Stimulated activated CD4-positive, alpha-beta T cell treated with anti-CD3 and anti-CD28 coated beads, Interleukin-15, amount 100 ng/mL, for 48 hours (primary cell): ENCODE measurements at places on chromosomes 2 and 18.
A peak's percentile ranks its signal among the peaks of the same experiment; 100 is the strongest.

GRCh38 chr2:232368311-232368731 lies 10.2 kb upstream of the ALPP start:
- no peak for DNase-seq

GRCh38 chr2:168913495-168913894 lies 12.4 kb downstream of the G6PC2 start:
- no peak for DNase-seq

GRCh38 chr18:61822879-61823278 lies 69.9 kb downstream of the RNF152 start:
- DNase-seq, result no peak

DNA sequence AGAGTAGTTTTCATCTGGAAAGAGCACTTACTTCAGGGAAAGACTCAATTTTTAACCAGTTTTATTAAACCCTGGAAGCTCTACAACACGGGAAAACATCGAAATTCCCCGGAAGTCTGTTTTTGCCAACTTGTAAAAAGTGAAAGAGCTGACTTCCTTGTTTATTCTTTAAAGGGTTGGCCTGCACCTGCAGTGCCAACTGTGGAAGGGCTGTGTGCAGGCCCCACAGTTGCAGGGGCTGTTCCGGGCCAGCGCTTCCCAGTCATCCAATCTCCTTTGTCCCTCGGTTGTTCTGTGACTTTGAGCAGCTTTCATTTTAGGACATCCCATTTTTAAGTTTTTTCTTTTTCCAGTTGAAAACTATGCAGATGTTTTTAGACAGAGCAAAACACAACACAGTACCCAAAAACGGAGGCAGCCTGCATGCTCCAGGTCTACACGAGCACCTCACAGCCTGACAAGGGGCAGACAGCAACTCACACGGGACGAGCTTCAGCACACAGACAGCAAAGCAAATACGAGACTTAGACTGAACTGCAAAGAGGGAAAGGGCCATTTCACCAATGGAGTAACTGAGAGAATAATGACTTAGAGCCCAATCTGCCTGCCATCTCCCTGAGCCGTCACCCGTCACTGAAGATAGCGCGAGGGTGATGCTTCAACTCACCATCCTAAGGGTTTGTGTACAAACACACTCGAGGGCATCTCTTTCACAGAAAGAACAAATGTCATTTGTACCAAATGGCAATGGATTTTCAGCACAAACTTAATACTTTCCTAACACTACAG lies 70.6 kb downstream of the EMILIN2 start:
- no peak for DNase-seq

DNA sequence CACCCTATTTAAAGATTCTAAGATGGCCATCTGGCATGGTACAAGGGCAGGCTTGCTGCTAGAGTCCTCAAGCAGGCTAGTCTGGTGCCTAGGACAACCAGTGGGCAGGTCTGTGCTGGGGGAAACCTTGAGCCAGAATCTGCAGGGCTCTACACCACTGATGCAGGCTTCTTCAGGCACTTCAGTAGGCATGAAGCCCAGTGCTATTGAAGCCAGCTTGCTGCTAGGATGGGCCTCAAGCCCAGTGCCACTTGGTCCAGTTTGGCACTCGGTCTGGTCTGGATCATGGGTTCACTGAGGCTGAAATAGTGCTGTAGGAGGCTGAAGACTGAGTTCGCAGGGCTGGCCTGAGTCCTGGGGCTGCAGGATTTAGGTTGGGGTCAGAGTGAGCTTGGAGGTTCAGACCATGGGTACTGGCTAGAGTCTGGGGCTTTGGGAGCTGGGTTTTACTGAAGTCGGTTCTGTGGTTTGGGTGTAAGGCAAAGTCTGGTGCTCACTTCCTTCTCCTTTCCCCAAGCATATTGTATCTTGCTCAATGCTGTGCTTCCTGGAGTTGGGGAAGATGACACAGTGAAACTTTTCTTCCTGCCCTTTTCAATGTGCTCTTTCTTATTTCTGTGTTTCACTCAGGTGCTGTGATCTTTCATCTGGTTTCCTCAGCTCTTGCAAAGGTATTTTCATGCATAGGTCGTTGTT lies 41.2 kb downstream of the SP100 start:
- no peak for DNase-seq

DNA sequence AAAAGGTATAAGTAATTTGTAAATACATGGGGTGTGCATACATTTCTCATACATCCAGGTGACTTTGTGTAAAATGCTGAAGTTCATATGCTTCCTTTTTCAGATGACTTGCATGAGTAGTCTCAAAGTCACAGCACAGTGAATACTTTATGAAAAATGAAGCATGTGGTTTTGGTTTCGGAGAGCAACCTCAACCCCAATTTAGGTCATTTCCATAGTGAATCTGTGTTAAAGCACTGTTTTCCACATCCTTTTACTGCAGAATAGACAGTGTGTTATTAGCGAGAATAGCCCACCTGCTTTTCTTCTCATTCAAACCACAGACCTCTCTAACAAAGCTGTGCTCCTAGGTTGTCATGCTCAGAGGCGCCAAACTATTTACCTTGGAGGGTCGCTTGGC lies 204.4 kb upstream of the RASGRP3 start:
- DNase-seq, result no peak

- DNase-seq, result no peak
These were observed 28.1 kb upstream of the MYCN start for GRCh38 chr2:15912203-15912602.

- no peak for DNase-seq
These were observed 20.5 kb downstream of the NR4A2 start for GRCh38 chr2:156311976-156312375.

GRCh38 chr2:3324404-3325281 lies 53.0 kb downstream of the EIPR1 start:
- no peak for DNase-seq

- peak; percentile 54 for DNase-seq
These were observed 47.8 kb downstream of the CDCA7 start for GRCh38 chr2:173402405-173402974.

DNA sequence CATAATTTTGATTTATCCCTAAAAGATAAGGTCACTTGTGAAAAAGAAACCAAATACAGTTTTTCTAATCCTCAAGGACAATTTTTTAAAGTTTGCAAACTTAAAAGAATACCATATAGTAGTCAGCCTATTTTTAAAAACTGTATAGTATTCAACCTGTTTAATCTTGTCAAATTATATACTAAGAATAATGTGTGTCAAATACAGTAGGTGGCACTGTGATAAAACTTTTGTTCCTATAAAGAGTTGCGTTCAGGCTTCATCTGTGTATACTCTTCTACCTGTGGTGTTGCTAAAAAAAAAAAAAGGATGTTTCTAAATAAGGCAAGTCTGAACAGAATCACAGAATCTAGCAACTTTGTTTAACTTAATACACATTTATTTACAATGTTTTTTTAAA lies 68.6 kb downstream of the CCDC138 start:
- no peak for DNase-seq

DNA sequence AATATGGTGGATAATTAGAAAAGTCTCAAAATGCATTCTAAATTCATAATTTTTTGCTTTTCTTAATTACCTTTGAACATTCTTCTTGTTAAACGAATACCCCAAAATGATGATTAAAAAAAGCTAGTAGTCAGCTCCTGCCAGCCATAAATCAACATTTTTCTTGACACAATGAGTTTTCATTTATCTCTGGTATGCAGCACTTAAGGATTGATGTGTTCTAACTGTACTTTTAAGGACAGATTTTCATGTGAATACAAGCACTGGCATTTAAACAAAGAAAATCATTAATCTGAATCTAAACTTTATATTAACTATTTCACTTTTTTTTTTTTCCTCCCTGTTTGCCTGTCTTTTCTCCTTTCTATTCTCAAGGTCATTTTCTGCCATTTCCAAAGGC lies 976.8 kb downstream of the TMEM182 start:
- DNase-seq, result no peak
